ENCODE measurements at places on chromosomes 1 and 21.

DNA sequence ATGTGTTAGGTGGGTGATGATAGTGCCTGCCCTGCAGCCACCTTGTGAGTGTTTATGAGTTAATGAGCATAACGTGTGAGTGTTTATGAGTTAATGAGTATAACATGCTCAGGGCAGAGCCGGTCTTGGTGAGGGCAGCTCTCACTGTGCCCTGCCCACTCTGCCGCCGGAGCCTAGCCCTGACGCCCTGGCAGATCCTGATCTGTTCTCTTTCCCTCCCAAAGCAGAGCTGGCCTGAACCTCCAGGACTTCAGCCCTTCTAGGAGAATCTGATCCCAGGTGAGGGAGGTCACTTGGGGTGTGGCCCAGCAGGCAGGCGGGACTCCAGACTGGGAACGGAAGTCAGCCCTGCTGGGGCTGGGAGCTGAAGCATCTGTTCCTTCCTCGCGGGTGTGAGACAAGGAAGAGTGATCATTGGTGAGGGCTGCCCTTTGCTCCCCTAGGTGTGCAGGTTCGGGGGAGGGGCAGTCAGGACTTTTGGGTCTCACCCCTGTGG, 5.7 kb downstream of the FBLIM1 start:
- no peak for DNase-seq

DNA sequence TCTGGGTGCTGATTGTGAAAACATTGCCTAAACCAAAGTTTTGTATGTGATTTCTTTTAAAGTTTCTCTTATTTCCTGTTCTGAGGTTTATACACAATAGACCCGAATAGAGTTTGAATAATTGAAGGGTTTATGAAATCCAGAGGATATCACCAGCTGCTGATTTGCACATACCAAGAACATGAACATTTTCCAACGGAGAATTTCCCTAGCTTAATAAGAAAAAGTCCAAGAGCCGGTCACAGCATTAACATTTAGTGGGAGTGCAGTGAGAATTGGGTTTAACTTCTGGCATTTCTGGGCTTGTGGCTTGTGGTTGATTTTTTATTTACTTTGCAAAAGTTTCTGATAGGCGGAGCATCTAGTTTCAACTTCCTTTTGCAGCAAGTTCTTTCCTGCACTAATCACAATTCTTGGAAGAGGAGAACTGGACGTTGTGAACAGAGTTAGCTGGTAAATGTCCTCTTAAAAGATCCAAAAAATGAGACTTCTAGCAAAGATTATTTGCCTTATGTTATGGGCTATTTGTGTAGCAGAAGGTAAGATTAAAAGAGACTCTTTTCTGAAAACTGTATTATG, at the start of gene CFH:
TSS of gene CFH (plus strand) at position 407 of the 579 bp plus-strand sequence. CDS start at position 482, 75 bp downstream.
- DNase-seq: no peak

- no peak for DNase-seq
Measured at GRCh38 chr1:73911849-73912248, 286.1 kb downstream of the LRRIQ3 start.

DNA sequence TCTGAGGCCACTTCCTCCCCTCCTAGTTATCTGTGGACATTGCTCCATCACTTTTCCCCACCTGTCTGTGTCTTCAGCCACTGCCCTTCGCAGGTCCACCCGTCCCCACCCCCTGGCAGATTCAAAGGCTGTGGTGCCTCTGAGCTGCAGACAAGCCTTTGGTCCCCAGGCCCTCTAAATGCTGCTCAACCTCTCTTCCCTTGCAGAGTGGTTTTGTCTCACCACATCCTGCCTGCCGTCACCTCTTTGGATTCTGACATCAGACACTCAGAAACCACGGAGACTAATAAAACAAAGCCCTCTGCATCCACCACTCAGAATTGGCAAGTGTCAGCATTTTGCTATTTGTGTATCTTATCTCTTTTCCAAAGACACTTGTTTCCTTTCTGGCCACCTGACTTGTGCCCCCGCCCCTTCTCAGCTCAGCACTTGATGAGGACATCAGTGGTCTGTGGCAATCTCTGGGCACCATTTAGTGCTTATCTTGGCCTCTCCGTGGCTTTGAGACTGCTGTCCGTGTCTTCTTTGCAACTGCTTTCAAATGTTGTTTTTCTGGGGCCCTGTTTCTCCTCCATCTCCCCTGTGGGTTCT, 7.7 kb downstream of the CNIH3 start:
- DNase-seq: peak; percentile 48

DNA sequence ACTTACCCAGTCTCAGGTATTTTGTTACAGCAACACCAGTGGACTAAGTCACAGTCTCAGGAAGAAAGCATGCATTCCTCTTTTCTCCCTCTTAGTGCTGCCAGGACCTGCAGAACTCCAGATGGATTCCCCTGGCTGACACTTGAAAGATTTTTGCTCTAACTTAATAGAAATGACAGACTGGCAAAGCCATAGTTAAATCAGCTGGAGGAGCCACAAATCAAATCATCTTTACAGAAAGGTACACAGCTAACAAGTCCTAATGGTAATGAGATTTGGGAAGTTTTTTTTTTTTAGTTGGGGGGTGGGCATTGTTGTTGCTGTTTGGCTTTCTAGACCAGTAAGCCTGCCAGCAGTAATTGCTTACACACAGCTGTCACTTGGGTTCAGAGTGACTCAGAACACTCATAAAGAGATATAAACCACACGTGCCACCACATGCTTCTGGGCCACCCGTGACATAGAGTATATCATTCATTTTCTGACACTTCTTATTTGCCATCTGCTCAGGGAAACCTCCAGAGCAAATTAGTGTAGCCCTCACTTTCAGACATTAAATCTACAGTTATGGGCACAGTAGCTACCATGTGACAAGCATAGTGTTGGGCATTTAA, 72.4 kb downstream of the FH start:
- DNase-seq: no peak

DNA sequence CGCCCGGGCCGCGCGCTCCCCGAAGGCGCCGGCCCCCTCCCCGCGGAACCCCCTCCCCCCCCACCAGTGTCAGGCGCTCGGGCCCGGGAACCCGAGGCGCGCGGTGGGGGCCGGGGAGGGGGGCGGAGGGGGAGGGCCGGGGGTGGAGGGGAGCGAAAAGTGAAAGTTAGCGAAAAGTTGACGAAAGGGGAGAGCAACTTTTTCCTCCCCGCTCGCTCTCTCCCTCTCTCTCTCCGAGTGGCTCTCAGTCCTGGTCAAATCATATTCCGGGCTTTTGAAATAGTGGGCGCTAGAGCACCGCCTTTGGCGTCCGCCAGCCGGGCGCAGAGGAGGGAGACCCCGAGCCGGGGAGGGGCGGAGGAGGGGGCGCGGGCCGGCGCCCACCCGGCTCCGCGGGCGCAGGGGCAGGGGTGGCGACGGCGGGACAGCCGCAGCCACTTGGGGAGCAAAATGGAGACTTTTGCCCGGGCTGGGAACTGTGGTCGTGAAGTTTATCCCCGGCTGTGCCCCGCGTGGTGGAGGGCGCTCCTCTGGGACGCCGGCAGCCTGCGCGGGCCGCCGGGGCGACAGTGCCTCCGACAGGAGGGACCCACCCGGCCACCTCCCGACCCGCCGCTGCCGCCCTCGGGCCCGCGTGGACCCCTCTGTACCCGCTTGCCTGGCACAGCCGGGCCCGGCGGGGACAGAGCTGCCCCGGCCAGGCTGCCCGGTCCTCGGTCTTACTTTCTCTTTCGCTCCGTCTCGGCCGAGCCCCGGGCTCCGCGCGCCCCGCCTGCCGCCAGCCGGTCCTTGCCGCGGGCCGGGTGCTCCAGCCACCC, 697 bp downstream of the PRDM16 start:
- no peak for DNase-seq

GRCh38 chr1:247430434-247430833, 14.5 kb downstream of the NLRP3 start:
- DNase-seq: no peak

DNA sequence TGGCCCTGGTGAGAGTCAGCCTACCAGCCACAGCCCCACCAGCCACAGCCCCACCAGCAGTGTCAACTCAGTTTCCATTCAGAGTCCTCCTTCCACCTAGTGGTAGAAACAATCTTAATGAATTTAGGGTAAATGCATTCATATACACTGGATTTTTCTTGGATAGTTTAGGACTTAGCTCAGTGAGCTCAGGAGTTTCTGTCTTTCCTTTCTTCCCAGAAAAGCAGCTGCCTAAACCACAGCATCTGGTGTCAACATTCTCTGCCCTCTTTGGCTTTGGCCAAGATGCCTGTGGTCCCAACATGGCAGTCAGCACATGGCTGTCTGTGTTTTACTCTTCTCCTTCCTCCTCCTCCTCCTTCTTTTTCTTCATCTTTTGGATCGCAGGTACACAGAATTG, 94.0 kb downstream of the CLIC6 start:
- no peak for DNase-seq

DNA sequence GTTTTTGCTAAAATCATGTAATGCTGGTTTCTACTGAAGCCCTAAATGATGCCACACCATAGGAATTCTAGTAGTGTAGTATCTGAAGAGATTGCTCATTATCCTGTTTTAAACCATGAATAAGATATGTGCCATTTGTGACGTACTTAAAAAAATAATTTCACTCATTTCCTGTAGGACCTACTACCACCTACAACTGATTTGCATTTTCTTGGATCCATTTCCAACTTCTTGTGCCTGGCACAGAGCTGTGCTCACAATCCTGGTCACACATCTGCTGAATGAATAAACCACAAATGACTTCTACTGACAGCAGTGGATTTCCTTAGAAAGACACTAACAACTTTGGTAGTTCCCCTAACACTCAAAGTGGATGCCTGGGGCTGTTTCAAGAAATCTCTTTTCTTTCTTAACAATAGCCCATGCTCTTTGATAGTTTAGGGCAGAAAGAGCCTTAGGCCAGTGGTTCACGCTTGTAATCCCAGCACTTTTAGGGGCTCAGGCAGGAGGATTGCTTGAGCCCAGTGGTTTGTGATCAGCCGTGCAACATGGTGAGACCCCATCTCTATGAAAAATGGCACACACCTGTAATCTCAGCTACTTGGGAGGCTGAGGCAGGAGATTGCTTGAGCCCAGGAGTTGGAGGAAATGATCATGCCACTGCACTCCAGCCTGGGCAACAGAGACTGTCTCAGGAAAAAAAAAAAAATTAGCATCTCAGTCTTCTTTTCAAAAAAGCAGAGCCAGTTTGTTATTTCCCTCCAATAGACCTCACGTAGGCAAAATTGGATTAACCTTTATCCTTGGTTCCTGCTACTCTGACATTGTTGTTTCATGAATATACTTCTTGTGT, 13.0 kb upstream of the BATF3 start:
- DNase-seq: no peak

- no peak for DNase-seq
Measured at GRCh38 chr1:23814016-23814415, 11.2 kb downstream of the HMGCL start.

DNA sequence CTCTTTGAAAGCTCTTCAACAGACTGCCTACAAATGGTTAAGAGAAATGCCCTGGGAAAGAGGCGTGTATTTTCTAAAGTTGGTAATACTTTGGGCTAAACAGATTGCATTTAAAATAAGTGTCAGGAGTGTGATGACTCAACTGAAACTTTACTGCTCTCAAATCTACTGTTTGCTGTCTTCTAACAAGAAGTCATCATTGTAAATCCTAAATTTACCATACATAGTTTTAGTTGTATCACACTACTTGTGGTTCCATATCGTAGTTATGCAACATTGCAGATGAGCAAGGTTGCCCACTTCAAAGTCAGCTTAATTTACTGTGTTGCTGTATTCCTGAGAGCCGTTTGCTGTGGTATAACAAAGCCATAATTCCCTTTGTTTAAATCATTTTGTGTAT, 59.6 kb downstream of the RGS21 start:
- no peak for DNase-seq

GRCh38 chr1:5747426-5748285, 244.6 kb downstream of the NPHP4 start:
- DNase-seq: no peak

GRCh38 chr21:23725576-23725975, 1881.7 kb downstream of the MRPL39 start:
- no peak for DNase-seq

DNA sequence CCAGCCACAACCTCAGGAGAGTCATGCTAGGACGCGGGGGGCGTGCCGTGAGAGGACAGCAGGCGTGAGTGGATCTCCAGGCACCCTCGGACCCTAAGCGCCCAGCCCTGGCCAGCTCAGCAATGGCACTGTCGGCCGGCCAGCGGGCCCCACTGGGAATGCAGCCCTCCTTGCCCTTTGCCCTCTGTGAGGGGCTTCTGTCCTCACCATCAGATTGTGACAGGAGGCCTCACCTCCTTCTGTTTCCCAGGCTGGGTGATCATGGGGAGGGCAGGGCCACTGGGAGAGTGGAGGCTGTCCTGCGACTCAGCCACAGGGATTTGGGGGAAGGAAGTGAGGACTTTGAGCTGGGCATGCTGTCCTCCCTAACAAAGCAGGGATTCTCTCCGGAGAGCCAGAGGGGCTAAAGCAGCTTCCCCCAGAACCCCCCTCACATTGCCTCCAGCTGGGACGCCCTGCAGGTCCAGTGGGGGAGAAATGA, 6.6 kb upstream of the LRRC3 start:
- no peak for DNase-seq

DNA sequence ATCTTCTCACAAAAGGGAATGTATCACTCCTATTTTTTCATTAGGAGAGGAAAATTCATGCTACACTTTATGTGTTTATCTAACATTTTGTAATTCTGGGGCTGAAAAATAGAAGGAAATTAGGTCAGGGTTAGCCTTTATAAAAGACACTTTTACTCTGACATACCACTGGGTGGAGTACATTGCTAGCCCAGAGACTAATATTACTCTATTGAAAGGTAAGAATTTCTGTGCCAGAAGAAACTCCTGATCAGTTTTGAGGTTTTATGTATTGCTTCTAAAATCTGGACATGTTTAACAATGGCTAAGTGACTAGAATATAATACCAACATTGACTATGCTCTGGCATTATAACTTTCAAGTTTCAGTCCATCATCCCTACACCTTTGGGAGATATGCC, 724.6 kb downstream of the USP25 start:
- no peak for DNase-seq

DNA sequence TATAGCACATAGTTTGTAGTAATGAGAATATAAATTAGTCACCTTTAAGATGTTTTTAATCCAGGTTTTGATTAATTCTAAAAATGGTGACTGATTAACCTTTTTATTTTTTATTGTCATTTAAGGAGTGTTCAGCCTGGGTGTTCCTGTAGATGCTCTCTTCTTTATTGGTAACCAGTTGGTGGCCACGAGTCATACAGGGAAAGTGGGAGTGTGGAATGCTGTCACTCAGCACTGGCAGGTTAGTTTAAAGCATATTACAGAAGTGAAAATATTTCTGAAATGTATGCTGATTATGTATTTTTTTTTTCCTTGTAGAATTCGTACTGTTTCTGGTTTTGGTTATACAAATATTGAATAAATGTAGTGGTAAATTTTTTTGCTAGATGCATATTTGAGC, 28.1 kb downstream of the KCTD3 start:
- DNase-seq: no peak

- no peak for DNase-seq
Measured at GRCh38 chr1:71167505-71167904, 86.7 kb upstream of the ZRANB2 start.

Data from stimulated activated CD8-positive, alpha-beta memory T cell treated with anti-CD3 and anti-CD28 coated beads, Interleukin-15, amount 100 ng/mL, for 48 hours (primary cell).